ENCODE measurements at places on chromosomes 5 and 9.

- peak; percentile 84 for DNase-seq
These were observed 26.2 kb upstream of the TNIP1 start for GRCh38 chr5:151107084-151107483.

- DNase-seq = no peak
These were observed 3.6 kb downstream of the SURF6 start for GRCh38 chr9:133332381-133332730.

GRCh38 chr9:137236238-137236935, 4.7 kb upstream of the TUBB4B start:
- peak; percentile 93 for DNase-seq

DNA sequence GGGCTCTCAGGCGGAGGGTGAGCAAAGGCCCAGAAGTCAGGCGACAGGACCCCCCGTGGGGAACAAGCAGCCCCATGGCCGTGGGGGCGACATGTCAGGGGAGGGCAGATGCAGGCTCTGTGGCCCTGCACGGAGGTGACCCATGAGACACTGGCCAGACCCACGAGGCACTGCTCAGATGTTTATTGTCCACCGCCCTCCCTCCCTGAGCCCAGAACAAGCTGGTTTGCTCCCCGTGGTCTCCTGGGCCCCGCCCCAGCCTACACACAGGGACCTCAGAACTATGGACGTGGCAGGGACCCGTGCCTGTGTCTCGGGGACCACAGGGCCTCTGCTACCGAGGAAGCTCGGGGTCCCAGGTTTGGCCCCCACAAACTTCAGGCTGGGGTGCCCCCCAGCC, 1.9 kb downstream of the FUT7 start:
- DNase-seq = no peak

GRCh38 chr9:129335464-129336129, 157.5 kb upstream of the IER5L start:
- DNase-seq = peak; percentile 57

- no peak for DNase-seq
These were observed 31.0 kb upstream of the TCF7 start for GRCh38 chr5:134083517-134083916.

GRCh38 chr9:76878933-76879332, 27.0 kb downstream of the PRUNE2 start:
- no peak for DNase-seq

Data from colonic mucosa (tissue), 4 donors.